ENCODE measurements at places on chromosomes 5 and 9.

DNA sequence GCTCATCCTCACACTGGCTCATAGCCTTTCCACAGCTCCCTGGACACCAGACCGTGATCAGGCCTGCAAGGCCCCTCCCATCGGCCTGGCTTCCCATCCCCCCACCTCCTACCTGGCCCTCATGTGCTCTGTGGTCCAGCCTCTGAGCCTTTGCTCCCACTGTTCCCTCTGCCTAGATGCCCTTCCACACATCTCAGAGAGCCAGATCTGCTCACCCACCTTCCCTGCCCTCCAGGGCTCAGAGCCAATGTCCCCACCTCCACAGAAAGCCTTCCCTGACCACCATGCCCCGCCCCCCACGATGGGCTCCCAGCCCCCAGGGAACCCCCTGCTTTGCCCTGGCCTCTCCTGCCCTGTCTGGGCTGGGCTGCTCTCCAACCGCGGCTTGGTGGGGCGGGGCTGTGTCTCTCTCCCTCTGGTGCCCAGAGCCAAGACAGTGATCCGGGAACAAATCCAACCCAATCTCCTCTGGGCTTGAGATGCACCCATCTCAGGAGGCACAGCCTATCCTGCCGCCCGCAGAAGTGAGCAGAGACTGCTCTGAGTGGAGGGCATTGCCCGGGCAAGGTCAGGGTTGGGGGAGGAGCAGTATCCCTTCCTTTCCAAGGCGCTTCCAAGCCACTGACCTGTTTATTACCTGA, 1.6 kb downstream of the NINJ1 start:
- peak; percentile 63 for DNase-seq

DNA sequence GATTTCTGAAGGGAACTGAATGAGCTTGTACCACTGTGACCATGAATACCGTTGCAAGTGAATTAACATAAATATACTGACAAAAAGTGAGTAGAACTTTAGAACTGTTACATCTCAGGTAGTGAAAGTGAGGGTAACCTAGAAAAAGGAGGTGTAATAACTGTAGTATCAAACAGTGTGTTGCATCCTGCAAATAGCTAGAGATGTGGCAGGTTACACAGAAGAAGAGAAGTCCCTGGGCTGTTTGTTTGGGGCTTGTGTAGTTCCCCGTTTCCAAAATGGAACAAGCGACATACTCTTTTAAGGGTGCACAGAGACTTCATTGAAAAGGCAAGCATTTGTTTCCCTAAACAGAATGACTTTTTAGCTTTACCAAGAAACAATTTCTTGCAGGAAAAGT, 214.8 kb downstream of the NR3C1 start:
- DNase-seq = no peak

- DNase-seq = peak; percentile 46
Measured at GRCh38 chr9:38362852-38363588, 29.5 kb upstream of the ALDH1B1 start.

GRCh38 chr5:112419164-112419985, at the start of gene EPB41L4A:
Gene EPB41L4A, minus strand, starts transcription at chr5:112419277. Its CDS starts 238 bp downstream, at chr5:112419039.
- DNase-seq = peak; percentile 52

GRCh38 chr9:71767776-71768321, 464 bp downstream of the CEMIP2 start:
- peak; percentile 26 for DNase-seq

- DNase-seq = no peak
Measured at GRCh38 chr9:74958587-74958986, 5.9 kb upstream of the C9orf40 start.

DNA sequence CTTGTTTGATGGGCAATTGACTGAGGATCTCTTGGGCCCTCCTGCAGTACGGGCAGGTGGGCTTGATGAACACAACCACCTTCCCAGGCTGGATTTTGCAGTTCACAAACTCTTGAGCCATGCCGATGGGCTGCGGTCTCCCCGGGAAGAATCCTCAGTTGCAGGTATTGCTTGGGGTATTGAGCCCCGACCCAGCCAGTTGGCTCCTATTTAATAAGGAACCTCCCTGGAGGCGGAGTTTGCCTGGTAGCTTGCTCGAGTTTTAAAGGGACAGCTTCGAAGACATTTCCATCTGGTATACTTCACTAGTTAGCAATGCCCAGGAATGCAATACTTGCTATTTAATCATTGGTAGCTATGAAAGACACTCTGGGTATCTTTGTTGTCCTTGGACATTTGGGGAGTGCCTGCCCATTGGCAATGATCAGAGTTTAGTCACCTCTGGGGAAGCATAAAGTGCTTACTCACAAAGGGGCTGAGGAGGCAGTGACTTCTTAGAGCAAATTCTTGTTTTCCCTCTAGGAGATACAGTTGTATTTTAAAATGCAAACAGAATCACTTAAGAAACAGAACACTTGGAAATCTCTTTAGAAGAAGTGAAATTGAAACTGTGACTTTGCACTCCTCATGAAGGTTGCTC, at the start of gene GLRX:
GLRX (minus strand) TSS at position 185 of the 640 bp plus-strand sequence; CDS start at position 121, 64 bp downstream.
- DNase-seq = peak; percentile 83

- no peak for DNase-seq
Measured at GRCh38 chr5:154193701-154194121, 3.2 kb downstream of the GALNT10 start.

DNA sequence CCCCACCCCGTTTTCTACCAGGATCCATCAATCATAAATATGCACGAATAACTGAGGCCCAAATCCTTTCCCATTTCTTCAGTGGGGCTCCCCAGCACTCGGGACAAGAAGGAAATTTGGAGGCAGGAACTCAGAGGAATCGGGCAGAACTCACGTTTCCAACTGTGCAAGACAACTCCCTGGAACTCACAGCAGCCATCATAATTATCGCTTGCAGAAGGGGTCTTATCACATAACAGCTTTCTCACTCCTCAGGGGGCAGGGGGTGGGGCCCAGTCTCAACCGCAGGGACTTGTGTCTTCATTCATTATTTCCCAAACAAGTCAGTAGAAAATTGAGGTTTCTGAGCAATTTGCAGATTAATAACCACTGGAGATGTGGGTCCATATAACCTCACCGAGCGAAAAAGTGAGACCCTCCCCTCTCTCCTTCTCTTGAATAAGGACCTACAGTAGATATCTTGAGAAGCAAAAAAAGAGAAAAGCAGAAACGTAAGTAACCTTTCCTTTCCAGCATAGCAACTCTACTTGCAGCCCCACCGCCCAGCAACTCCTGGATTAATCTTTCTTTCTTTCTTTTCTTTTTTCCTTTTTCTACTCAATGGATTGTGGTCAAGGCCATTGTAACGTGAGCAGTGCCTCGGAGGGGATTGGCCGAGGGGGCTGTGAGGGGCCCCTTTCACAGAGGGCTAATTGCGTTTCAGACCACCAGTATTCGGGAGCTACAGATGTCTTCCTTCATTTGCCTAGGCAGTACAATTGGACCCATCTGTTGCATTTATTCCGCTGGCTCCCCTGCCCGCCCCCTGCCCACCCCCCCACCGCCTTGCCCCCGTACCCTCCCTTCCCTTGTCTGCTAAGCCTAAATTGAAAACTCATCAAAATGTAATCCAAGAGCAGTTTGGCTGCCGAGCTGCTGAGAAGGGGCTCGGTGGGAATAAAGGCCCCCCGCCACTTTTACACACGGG, 24.7 kb upstream of the TIFAB start:
- no peak for DNase-seq

- no peak for DNase-seq
Measured at GRCh38 chr5:139232147-139232724, 34.1 kb upstream of the SIL1 start.

DNA sequence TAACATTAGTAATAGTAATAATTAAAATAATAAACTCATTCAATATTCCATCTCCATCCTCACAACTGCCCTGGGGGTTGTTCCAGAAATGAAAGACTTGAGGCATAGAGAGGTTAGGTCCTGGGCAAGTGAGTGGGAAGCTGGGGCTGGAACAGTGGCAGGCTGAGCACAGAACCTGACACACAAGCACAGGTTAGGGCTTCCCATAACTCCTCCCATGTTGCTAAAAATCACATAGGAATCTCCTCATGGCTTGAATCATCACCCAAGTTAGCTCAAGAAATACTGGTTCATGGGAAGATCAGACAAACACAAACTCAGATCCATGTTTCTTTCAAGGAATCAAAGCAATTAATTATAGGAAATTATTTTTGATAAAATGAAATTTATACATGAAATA, 487.7 kb downstream of the SEMA5A start:
- DNase-seq = no peak

DNA sequence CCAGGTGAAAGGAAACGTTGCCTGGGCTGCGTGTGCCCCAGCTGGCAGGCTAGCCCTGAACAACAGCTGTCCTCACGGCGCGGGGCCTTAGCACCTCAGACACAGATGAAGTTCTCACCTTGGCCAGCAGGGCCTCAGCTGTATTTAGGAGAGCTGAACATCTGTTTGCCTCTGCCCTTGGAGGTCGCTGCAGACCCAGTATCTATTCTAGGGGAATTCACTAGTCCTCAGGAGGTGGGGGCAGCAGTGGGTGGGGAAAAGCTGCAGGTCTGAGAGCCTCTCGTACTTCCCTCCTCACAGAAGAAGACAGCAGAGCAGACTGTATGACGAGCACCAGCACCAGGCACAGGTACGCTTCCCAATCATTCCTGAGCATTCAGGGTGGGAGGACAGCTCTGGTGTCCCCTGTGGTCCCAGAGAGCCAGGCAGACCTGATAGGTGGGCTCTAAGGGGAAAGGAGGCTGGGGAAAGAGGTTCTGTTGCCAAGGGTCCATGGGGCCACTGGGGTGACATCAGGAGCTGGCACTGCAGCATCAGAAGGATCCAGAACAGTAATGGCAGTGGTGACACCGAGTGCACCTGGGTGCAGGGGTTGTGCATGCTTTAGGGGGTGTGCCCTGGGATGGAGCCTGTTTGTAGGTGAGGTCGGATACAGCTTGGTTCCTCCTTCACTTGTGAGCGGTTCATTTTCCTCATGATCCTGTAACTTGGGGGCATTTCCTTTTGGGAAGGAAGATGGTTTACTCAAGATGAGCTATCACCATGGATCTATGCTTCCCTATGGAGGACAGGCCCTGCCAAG, 13.8 kb downstream of the CD74 start:
- no peak for DNase-seq

DNA sequence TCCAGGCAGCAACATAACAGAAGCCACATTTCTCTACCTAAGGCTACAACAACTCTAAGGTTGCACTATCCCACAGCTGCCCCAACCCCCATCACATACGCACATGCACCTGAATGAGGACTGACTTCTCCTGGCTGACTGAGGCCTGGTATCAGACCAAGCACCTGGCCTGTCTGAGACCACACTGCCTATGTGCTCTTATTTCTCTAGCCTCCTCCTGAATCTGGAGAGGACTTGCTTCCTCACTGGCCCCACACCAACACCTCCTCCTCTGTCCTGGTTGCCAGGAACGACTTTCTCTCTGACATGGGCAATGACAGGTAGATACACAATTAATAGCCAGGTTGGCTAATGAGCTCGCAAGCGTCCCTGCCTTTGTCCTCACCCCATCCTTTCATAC, 14.9 kb upstream of the VDAC1 start:
- no peak for DNase-seq

DNA sequence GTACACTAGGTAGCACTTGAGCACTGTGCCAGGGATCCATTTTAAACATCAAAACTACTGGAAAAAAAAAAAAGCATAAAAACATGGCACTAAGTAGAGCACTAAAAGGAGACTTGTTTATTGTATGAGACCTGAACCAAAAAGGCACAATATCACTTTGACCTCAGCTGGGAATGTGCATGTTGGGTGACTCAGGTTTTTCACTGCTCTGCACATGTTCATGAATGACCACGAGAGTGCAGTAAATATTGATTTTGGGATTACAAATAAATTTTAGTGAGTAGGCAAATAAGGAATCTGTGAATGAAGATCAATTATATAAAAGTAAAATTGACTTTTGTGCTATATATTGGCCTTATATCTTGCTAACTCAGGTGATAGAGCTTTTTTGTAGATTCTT, 11.8 kb downstream of the RMI1 start:
- no peak for DNase-seq

- DNase-seq = no peak
Measured at GRCh38 chr5:108078345-108078744, 303.6 kb downstream of the FBXL17 start.

DNA sequence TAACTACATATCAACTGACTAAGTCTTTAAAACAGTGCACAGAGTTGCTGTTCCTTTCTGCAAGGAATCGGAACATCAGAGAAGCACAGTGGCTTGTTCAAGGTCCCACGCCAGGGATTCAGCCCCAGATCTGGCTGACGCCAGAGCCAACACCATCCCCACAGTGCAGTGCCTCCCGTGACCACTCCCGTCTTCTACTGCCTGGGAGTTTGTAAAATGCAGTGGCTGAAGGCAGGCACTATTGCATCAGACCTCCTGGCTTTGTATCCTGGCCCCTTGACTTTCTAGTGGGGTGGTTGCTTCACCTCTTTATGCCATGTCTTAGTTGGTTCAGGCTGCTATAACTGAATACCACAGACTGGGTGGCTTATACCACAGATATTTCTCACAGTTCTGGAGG, 131.0 kb downstream of the NSG2 start:
- DNase-seq = no peak

All from mucosa of gallbladder (tissue), 1 donor.